ENCODE measurements at places on chromosomes 3 and 15.

GRCh38 chr3:102736975-102737304, 302.1 kb downstream of the ZPLD1 start:
- DNase-seq = no peak

DNA sequence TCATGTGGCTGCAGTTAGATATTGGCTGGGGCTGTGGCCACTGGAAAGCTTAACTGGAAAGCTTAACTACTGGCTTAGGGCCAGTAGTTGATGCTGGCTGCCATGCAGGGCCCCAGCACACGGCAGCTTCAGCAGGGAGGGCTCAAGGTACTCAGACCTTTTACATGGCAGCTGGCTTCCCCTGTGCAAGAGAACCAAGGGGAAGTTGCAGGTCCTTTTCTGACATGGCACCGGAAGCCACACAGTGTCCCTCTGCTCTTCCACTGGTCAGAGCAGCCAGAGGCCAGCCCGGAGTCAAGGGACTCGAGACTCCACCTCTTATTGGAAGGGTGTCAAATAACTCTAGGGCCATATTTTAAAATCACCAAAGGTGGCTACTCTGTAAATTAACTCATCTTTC, 24.5 kb downstream of the CCR9 start:
- no peak for DNase-seq

DNA sequence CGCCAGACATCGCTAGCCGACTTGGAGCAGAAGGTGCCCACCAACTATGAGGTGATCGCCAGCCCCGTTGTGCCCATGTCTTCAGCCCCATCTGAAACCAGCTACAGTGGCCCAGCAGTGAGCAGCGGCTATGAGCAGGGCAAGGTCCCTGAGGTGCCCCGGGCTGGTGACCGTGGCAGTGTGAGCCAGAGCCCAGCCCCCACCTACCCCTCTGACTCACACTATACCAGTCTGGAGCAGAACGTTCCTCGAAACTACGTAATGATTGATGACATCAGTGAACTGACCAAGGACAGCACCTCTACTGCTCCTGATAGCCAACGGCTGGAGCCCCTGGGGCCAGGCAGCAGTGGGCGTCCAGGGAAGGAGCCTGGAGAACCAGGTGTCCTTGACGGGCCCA, 12.9 kb upstream of the APEH start:
- no peak for DNase-seq

DNA sequence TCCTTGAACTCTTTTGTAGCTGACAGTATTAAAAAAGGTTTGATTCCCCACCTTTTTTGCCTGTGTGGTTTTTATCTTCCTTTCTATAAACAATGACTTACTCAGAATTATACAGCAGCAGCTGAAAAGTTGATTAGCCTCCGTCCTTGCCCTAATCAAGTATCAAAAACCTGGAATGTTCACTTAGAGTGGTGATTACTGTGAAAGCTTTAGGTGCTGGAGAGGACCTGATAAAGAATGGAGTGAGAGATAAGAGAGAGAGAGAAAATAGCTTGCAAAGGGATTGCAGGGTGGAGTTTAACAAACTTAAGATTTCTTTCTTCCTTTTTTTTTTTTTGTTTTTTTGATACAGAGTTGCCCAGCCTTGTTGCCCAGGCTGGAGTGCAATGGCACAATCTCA, 6.7 kb downstream of the CGNL1 start:
- DNase-seq = no peak

DNA sequence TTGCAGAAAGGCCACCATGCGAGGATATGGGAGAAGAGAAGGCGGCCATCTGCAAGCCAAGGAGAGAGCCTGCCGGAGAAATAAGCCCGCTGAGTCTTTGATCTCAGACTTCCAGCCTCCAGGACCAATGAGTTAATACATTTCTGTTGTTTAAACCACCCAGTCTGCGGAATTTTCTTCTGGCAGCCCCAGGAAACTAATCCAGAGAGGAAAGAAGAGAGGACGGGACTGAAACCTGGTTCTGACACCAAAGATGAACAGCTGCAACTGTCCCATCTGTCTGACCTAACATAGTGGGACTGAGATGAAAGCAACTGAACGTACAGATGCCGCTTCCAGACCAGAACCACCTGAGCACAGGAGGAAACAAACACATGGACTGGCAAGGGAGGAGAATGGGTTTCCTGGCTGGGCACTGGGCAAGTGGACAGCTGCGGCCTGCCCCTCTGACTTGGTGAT, 32.3 kb downstream of the VGLL4 start:
- DNase-seq = no peak

DNA sequence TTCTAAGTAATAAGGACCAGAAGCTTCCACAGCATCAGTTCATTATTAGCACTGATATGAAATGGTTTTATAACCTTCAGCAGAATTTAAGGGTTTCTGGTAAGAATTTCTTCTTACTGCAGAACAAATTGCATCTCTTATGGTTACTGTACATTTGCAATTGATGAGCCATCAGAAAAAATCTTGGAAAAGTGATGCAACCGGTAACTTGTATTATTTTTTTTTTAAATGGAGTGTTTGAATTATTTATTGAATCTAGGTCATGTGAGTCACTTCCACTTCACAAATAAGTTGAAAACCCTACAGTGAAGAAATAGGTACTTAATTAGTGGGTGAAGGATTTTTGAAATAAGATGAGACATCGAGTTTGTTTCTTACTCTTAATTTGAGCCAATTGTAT, 786.0 kb downstream of the TUSC7 start:
- DNase-seq = no peak

DNA sequence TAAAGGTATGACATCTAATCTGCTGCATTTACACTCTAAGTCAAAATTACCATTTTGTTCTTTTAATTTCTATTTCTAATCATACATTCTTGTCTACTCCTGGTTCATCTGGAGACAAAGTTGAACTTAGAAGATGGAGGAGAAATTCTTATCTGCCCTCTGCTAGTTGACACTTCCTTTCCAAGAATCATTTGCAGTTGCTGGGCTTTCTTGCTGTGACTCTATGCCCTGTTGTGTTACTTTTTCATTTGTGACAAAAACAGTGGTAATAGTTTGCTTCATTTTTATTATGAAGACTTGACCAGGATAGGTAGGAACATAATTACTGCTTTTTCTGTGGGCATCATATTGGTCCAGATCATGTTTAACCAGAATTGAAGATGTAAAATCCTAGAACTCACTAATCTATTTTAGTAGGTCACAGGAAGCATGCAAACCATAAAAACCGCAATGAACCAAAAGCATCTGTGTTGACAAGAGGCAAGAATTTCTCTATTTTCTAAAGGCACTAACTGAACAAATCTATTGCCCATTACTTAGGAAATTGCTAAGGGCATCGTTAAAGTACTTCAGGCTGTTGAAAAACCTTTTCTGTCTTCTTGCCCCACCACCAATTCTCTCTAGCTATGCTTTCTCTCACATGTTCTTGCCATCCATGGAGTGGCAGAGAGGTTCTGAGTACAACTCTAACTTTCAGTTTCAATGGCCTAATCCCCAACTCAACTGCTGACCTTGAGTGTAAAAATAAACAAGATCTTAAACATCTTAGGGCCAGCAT, 4.2 kb upstream of the CCR2 start:
- no peak for DNase-seq

GRCh38 chr15:95975212-95975611, 355.3 kb upstream of the NR2F2 start:
- no peak for DNase-seq

GRCh38 chr3:110608566-110608965, 463.1 kb upstream of the NECTIN3 start:
- no peak for DNase-seq

DNA sequence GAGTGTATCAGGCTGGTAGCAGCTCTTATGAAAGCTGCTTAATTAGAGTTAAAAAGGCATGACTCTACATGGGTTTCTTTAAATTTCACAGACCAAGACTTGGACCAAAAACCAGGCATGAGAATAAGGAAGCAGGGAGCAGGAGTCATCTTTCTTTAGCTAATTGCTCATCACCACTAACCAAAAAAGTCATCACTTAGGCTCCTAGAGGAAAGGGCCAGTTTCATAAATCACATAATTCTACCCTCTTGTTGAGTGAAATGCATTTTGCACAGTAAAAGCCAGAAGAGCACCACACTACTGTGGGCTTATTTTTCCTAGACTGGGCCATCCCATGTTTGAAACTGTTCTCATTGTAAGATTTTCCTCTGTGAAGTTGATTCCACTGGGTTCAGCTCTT, 175.6 kb downstream of the GREM1 start:
- no peak for DNase-seq

GRCh38 chr3:5657106-5657505, 469.6 kb downstream of the EDEM1 start:
- no peak for DNase-seq

GRCh38 chr15:50531163-50531562, 15.3 kb downstream of the USP50 start:
- DNase-seq = no peak

DNA sequence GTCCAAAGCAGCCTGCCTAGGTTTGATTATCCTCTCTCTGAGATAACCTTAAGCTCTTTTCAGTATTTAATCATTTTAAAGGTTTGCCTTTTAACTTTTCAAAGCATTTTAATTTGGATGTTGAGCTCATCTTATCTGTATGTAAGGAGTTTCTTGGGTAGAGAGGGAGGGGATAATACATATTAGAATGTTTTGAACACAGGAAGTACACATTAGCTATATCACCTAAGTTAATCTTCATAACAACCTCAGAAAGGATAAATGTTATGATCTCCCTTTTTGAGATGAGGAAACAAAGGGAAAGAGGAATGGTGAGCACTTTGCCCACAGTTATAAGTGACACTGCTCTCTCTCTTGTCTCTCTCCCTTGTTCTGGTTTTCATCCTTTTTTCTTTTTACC, 2.2 kb upstream of the CD47 start:
- no peak for DNase-seq

DNA sequence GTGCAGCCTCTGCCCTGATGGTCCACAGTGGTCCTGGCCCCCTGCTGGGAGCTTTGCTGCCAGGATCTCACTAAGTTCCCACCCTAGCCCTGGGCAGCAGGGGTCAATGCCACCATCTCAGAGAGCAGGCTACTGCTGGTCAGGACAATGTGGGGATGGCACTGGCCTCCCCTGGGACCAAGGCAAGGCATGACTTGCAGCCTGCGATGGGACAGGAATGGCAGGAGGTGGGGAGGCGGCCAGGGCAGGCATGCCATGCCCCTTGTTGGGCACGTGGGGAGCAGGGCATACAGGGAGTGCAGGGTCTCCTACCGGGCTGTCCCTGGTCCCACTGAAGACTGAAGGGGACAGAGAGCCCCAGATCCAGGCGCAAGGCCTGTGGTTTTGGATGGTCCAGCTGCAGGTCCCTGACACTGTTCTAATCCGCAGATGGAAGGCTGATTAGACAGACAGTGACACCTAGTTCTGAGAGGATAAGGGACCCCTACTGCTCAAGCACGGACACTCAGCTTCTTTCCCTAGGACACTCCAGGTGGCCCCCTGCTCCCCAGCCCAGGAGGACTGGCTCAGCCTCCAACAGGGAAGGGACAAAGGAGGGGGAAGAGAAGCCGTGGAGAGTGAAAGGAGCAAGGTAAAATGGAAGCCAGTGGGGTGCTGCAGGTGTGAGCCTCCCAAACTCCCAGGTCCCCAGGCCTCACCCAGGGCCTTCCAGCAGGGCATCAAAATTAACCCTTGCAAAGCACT, 69.2 kb upstream of the RPL32 start:
- DNase-seq = no peak
